Activated T-helper 1 cell treated with Interleukin-2 at 50 U/mL for 16 hours (primary cell): ENCODE measurements at places on chromosomes 6 and 20.

GRCh38 chr6:144063246-144063743 lies 32.1 kb downstream of the SF3B5 start:
- DNase-seq = no peak

- DNase-seq = no peak
Observed at GRCh38 chr6:140002396-140003022, 628.1 kb upstream of the CITED2 start.

- DNase-seq = no peak
Observed at GRCh38 chr20:54525916-54526590, 50.7 kb downstream of the DOK5 start.

DNA sequence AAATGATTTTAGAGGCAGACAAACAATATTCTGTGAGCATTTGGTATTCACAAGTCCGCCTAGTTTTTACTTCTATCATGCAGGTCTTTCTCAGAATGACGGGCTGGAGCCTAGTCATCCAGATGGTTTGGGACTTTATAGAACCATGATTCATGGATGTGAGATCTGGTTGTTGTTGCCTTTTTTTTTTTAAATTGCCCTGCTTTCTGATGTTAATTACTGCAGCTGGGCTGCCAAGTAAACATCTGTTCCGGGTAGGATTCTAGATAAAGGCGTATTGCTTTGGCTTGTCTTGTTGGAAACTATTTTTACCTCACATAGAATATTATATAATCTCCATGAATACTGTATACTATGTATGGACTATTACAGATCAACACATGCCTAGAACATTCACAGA lies 58.1 kb downstream of the RNF217 start:
- no peak for DNase-seq

DNA sequence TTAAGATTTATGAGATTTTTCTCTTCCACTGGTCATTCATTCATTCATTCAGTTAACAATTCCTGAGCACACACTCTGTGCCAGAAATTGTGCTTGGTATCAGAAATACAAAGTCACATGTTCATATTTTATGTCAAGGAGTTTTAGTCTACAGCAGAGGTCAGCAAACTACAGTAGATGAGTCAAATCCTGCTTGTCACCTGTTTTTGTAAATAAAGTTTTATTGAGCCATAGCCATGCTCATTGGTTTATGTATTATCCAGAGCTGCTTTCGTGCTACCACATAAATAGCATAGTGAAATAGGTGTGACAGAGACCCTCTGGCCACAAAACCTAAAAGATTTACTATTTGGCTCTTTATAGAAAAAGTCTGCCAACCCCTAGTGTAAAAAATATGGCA lies 46.8 kb downstream of the THEMIS start:
- no peak for DNase-seq

GRCh38 chr20:62051144-62051543 lies 14.5 kb downstream of the TAF4 start:
- DNase-seq = no peak

GRCh38 chr20:31705191-31705590 lies 17.5 kb downstream of the BCL2L1 start:
- DNase-seq = no peak

GRCh38 chr6:159899994-159900745 lies 9.4 kb downstream of the MAS1 start:
- DNase-seq = no peak

GRCh38 chr6:134020071-134020470 lies 32.4 kb downstream of the SLC2A12 start:
- no peak for DNase-seq

DNA sequence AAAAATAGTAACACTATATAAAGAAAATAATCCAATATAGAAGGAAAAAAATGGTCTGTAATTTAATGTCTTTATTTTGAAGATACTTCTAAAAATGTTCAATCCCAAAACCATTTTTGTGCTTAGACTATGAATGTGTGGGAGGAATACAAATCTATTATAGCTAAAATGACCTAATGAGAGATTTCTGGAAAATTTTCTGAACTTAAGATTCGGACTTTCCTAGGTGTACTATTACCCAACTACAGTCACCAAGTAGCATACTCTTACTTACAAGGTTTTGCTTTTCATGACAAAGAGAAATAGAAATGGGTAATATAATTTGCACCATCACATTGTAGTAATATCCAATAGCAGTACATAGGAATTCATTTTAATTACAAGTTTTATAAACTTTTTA lies 29.9 kb downstream of the MAP3K7 start:
- no peak for DNase-seq

DNA sequence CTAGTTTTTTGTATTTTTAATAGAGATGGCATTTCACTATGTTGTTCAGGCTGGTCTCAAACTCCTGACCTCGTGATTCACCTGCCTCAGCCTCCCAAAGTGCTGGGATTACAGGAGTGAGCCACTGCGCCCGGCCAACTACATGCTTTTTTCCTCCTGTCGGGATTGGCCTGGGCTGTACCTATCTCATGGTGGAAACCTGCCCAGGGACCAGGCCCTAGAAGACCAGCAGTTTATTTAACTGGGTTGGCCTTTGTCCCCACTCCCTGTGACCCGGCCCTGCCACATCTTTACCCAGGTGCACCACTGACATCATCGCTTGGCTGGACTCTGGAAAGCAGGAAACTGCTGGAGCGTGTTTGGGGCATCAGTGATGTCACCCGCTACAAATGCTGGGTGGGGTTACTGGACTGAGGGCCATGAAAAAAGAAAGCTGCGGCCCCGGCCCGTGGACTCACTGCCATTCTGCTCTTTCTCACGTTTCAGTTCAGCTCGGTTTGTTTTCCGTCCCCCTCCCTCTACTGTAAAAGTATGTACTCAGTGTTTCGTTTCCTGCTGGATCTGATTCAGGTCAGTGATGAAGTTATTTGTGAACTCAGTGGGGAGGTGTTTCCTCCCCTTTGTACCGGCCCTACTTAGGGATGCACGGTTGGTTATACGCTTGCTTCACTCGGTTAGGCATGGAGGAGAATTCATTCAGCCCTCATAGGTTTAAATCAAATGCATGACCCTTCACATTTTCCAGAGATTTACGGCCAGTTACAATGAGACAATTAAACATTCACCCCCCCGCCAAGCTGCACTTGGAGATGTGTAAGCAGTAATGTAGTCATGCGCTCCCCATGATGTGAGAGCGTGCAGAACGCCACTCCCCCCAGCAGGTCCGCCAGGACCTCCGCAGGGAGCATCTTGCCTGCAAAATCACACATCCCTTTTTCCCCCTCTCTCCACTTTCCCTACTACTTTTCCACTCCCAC lies 179.3 kb downstream of the MTHFD1L start:
- no peak for DNase-seq

DNA sequence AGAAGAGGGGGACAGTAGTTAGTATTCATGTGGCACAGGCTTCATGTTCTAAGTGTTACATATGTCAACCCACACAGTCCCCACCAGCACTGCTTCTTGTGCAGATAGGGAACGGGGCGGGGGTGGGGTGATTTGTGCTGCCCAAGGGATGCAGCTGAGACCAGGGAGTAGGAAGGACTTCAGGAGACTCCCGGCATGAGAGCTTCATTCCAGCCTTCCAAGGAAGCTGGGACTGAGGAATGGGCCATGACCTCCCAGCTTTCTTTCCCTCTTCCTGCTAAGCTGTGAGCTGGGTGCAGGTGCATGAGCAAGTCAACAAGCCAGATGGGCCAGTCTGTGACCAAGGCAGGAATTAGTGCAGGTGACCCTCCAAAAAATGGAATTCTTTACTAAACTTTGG lies 9.2 kb downstream of the BEND3 start:
- no peak for DNase-seq

DNA sequence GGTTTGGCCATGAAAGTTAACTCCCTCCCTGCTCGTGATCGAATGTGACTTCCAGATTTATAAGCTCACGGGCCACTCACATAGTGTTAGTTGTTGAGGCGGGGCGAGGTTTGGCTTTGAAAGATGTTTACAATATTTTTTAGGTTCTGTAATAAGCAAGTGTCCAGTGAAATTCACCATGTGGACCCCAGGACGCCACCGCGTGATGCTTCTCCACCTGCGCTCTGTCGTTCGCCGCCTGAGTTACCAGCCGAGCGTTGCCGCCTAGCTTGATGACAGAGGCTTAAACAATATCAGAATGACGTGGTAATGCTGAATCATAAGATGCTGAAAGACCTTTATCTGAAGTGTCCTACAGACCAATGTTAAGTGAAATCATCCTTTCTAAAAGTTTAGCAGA lies 241.0 kb downstream of the MYLK4 start:
- no peak for DNase-seq

- DNase-seq = no peak
Observed at GRCh38 chr6:46000905-46001304, 14.8 kb downstream of the CLIC5 start.

GRCh38 chr6:21985904-21986303 lies 310.9 kb downstream of the PRL start:
- no peak for DNase-seq

DNA sequence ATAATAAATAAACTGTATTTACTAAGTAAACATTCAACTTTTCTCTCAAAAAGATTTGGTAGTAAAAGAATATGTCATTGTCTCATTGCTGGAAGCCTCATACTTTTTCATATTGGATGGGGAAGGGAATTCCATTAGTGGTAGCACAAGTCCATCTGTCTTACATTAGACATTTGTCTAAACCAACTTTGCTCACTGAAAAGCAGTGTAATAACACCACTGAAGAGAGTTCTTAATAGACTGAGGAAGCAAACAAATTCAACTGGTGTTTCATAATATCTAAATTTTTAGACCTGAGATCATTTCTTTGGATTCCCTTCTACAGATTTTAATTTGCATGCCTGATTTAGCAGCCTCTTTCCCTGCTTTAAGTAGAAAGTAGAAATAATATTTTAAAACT lies 62.7 kb downstream of the PLCB1 start:
- no peak for DNase-seq

DNA sequence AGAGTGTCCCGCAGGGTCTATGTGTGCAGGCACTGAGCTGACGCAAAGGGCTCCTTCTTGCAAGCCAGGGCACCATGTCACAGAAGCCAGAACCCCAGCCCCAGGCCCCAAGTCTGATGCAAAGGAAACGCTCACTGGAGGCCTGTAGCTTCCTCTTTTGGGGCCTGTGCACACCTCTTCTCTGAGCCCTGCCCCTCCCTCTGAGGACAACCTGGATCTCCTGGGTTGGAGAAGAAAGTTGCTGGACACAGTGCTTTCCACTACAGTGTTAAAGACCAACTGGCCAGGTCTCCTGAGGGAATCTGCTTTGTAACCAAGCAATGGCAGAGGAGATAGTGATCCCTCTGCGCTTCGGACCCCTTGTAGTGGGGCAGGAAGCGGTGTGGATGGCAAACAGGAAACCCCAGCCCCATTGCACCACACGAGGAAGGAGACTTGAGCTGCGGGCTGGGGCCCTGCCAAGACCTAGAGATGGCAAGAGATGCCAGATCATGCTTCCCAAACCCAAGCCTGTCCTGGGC lies 90.0 kb downstream of the PRND start:
- DNase-seq = peak; percentile 64

DNA sequence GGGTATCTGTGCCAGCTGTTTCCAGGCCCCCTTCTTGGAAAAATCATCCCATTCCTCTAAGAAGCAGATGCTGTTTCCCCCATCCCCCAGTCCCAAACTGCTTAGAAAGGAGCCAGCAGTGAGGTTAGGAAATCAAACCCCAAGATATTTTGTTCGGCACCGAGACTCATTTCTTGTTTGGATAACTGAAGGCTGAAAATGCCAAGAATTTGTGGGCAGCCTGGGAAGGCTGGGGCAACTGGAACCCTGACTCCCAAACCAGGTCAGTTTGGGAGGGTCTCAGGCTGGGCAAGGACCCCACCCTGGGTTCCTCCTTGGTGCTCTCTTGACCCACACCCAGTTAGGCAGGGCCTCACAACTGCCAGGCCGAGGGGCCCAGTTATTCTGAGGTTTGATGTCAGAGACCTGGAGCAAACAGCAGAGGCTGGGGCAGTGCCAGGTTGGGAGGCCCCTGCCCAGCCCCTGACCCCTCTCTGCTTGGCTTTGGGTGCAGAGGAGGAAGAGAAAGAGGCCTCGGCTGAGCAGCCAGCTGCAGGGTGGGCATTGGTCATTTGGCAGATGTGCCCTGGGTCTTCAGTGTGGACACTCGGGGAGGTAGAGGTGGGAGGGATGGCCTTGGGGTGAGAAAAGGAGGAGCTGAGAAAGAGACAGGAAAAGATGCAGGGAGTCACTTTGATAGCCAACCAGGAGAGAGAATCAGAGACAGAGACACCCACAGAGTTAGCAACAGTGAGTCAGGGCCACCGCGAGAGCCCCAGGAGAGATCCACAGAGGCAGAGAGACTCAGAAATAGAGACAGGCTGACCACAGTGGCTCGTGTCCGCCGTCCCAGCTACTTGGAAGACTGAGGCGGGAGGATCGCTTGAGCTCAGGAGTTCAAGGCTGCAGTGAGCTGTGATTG lies 5.0 kb downstream of the ANGPT4 start:
- no peak for DNase-seq

DNA sequence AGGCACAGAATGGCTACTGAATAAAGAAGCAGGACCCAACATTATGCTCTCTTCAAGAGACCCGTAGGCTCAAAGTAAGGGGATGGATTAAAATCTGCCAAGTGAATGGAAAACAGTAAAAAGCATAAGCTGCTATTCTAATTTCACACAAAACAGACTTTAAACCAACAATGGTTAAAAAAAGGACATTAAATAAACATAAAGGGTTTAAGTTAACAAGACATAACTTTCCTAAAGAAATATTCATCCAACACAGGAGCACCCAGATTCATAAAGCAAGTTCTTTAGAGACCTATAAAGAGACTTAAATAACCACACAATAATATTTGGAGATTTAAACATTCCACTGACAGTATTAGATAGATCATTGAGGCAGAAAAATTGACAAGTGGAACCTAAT lies 624.5 kb downstream of the RFPL4B start:
- DNase-seq = no peak

GRCh38 chr6:122484760-122485159 lies 13.2 kb upstream of the SERINC1 start:
- DNase-seq = no peak

GRCh38 chr20:2706688-2707352 lies 14.2 kb downstream of the EBF4 start:
- no peak for DNase-seq

DNA sequence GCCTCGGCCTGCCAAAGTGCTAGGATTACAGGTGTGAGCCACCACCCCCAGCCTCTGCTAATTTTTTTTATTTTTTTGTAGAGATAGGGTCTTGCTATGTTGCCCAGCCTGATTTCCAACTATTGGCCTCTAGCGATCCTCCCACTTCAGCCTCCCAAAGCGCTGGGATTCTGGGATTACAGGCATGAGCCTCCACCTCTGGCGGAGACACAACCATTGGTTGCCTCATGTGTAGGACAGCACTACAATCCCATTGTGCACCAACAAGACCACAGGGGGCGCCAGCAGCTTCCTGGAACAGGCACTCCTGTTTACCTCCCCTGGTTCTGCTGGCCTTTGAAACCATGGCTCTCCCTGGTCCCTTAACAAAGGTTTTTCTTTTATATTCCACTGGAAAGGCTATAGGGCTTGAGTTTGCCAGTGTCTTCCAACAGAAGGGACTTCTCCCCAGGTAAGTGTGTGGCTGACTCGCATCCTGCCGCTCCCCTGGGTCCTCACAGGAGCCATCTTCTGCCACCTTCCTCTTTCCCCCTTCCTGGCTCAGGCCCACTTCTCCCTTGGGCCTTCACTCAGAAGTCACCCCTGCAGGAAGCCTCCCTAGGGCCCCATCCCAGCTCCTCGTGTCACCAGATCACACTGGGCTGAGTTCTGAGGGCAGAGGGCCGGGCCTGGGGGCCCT lies 39.2 kb upstream of the TLDC2 start:
- no peak for DNase-seq
